NCI-H2107 (cell line): ENCODE measurements at places on chromosomes 2 and 18.

GRCh38 chr18:61549416-61549815, 216.2 kb downstream of the CDH20 start:
- DNase-seq = no peak

- DNase-seq = no peak
Measured at GRCh38 chr2:113211226-113212105, 37.7 kb downstream of the PSD4 start.

DNA sequence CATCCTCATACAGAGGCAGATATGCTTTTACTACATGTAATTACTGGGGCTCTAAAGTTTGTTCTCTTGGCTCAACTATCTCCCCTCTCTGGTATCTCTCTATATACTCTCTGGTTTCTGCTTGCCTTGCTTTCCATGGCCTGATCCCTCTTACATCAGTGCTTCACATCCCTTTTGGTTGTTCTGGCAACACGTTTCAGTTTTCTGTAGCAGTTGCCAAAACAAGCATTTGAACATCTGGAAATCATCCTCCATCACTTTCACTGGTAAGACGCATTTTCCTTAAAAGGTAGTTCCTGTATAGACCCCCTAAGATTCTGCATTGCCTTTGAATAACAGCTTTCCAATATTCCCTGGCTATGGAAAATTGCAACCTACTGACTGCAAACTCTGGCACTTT, 25.9 kb downstream of the COL5A2 start:
- DNase-seq = no peak

DNA sequence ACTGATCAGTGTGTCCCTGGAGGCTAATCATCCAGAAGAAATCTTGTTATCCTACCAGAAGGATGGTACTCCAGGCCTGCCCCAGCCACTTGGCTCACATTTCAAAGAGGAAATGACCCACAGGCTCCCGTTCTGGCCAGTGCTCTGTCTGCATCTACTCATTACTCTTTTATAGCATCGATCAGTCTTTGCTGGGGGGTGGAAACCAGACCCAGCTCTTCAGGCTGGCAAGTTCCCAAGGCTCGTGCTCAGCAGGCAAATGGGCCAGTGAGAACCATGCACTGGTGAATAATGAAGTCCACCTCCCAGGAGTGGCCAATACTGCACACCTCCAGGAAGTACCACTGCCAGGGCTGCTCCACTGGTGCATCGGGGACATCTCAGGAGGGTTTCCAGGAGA, 38.8 kb downstream of the DNER start:
- DNase-seq = no peak
